H1 (cell line): ENCODE measurements at places on chromosomes 5 and 9.

GRCh38 chr5:137191179-137191578, 307.9 kb downstream of the SPOCK1 start:
- DNase-seq = no peak

DNA sequence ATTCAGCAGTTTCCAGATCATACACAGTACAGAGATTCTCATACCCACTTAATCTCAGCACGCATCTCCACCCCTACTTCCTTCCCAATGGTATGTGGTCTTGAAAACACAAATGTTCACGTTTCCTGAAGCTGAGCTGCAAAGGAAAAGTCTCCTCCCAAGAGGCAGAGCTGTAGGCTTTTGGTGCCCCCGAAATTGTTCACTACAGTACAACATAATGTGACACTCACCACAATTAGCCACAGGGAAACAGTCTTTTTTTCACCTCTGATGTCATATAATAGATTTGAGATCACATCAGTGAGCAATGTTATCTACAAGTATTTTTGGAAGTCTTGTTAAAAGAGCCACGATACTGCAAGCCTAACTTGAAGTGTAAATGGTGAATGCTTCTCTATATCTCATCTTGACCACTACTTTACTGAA, 40.2 kb downstream of the NFIB start:
- DNase-seq = no peak

DNA sequence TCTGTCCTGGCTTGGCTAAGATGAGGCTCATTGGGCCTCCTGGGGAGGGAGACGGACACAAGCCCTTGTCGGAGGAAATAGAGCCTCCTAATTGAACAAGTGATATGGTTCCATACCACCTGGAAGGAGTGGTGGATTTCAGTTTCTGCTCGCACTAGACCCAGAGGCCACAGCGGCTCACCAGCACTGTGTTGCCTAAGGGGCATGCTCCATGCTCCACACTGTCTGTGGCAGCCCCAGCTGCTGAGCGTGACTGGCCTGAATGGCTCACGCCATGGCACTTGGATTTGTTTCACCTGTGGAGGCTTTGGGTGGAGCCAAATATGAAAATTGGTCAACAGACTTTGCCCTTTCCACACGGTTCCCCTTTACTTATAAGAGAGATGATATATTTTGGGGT, 181.1 kb downstream of the HSPA4 start:
- DNase-seq = no peak

GRCh38 chr5:135377751-135378680, 21.0 kb downstream of the MACROH2A1 start:
- no peak for DNase-seq

DNA sequence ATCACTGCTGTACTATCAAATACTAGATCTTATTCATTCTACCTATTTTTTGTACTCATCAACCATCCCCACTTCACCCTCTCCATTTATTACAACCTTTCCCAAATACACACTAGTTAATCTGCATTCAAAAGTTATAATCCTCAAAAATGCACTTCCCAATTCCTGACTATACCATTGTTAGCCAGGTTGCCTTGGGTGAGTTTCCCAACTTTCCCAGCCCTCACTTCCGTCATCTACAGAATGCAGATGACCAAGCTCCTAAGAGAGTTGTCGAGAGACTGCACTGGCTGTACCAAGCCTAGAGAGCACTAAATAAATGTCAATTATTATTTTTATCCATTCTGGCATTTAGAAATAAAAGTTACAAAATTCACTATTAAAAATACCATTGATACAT, 11.5 kb downstream of the PLPP1 start:
- DNase-seq = no peak

DNA sequence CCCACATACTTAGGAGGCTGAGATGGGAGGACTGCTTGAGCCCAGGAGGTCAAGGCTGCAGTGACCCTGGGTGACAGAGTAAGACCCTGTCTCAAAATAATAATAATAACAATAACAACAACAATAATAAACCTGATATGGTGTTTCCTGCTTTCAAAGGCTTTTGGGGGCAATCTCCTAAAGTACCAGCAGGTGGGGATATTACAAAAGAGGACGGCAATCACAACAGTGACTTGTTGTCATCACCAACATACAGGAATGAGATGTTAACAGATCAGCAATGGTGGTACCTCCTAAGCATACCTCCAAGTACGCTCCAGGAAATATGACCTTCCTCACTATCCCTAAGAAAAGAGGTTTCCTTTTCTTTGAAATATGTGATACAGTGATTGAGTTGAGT, 91.1 kb upstream of the RNF180 start:
- no peak for DNase-seq

DNA sequence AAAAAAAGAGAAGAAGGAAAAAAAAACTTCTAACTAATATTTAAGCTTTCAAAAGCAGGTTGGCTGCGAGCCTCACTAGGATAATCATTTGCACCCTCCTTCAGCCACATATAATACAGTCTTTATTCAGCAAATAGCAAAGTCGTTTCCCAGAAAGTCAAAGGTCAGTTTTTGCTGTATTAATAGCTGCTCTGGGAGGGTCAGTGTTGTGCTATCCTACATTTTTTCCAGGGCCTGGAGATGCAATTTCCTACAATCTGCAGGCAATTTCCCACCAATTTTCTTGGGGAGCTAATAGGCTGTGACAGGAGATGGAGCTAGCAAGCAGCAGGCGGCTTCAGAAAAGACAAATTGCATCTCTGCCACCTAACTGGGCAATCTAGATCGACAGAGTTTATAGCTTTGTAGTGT, 136.8 kb downstream of the TLE1 start:
- no peak for DNase-seq

- DNase-seq = peak; percentile 17
Observed at GRCh38 chr9:77005216-77005615, 14.2 kb upstream of the FOXB2 start.

GRCh38 chr9:27192291-27192960, 83.4 kb downstream of the TEK start:
- DNase-seq = no peak

DNA sequence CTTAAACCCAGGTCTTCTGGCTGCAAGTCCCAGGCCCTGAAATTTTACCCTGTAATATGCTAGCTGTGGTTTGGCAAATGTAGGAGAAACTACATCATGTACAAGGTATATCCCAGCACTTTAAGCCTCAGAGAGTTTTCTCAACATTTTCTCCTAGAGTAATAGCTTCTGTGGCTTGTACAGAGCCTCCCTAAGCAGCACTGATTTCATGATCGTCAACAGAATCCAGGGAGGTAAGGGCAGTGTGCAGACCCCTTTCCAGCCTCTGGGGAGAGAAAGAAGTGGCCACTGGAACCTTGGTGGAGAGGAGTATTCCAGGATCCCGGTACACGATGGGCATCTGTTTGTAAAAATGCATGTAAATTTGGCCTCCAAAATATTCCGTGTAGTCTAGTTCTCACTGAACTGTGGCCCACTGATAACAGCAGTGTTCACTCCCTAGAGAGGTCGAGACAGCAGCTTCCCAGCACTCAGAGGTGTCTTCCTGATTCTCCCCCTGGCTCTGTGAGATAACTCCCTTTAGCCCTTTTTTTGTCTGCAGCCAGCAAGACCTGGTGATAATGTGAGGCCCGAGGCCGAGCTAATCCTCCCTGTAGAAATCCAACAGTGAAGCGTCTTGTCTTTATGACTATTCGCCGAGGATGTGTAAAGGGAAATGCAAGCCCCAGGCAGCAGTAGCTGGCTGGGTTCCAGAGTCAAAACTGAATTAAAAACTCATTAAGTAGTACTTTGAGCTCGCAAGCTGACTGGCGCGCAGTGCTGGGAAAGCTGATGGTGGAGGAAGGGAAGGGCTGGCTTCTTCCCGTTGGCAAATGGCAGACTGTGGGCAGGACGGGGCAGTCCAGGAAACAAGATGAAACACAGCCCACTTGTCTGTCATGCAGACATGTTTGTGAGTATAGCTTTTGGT, 59.0 kb downstream of the MAP1B start:
- no peak for DNase-seq

DNA sequence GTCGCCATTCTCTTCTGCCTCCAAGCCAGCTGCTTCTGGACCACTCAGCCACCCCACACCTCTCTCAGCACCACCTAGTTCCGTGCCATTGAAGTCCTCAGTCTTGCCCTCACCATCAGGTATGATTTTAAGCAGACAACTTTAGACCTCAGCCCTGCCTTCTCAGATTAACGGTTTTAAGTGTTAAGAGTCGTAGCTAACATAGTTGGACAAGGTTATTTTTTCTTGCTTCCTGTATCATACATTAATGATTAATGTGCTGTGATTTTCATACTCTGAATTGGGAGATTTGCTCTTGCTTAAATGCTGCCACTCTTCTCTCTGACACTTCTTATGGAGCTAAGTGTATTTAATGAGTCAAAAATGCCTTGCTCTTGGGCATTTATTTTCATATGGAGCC, 20.8 kb downstream of the NUP214 start:
- DNase-seq = no peak

DNA sequence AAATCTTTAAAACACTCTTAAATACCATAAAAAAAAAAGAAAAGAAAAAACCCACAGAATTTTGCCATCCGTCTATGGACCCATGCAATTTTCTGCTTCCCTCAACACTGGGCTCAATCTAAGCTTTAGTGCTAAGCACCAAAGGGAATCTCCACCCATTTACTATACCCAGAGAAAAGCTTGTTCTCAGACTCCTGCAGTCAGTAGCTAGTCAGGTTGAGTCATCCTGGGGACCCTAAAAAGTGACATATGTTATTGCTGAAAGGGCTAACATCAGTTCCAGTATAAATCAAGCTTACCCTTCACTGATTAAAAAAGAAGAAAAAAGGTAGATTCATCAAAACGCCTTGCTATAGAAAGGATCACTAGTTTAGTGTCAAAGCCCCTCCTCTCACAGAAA, 177.6 kb downstream of the MUSK start:
- DNase-seq = no peak

DNA sequence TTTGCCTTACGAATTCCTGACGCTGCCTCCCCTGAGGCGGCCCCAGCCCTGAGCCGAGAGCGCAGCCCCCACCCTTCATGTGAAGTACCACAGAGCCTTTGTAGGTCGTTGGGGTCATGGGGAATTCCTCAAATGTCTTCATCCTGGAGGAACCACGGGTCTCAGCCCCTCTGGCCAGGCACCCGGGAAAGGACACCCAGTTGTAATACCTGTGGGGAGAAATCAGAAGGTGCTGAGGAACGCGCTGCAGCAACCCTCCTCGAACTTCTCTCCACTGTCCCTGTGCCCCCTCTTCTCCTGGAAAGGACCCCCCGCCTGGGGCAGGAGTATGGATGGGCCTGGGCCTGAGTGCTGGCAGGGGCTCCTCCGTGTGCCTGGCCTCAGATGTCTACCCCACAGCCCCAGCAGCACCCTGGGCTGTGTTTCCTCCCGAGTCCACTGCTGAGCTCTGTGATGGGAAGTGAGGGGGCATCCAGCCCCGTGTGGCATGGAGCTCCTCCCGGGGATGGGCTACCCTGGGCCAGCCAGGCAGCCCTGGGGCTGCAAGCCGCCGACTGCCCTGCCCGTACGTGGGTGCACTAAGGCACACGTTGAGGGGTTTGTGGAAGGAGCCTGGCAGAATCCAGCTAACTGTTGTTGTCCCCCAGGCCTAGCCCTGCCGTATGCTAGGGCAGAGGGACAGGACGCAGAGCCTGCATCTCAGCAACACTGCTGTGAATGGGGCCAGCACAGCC, 18.7 kb upstream of the SCGB3A1 start:
- DNase-seq = no peak

GRCh38 chr9:130015353-130016019, 27.5 kb downstream of the FNBP1 start:
- no peak for DNase-seq

DNA sequence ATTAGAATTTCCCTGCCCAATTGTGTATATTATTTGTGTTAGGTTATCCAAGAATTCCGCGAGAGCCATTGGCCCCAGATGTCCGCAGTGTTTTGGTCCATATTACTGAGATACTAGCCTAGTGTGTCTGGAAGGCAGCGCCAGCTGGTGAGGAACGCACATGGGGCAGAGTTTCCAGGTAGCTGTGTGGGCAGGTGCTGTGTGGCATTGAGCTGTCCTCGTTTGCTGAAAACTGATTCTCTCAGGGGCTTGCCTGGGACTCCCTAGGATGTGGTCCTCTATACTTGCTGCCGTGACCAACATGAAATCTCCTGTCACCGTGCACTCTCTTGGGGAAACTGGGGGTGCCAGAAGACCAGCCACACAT, 288.7 kb downstream of the FANCC start:
- DNase-seq = no peak

GRCh38 chr5:9924614-9925013, 294.5 kb upstream of the TAS2R1 start:
- DNase-seq = no peak

- no peak for DNase-seq
Observed at GRCh38 chr5:41772056-41772455, 98.2 kb downstream of the OXCT1 start.

DNA sequence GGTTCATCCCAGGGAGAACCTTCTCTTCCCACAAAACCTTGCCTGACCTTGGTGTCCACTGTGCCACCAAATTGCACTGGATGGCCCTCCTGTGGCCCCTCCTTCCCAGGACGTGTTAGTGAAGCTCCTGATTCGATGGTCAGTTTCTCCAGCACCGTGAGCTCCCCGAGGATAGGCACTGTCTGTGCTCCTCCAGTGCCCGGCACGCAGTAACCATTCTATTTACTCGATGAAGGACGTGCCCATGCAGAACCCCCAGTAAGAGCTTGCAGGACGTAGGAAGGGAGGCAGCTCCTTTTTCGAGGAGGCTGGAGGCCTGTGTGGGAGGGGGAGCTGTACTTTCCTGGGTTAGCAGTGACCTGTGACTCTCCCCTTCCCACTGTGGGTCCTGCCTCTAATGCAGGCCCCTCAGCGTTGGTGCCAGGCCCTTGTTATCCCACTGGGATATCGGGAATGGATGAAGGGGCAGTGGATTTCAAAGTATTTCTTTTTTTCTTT, 39.6 kb downstream of the HABP4 start:
- no peak for DNase-seq

DNA sequence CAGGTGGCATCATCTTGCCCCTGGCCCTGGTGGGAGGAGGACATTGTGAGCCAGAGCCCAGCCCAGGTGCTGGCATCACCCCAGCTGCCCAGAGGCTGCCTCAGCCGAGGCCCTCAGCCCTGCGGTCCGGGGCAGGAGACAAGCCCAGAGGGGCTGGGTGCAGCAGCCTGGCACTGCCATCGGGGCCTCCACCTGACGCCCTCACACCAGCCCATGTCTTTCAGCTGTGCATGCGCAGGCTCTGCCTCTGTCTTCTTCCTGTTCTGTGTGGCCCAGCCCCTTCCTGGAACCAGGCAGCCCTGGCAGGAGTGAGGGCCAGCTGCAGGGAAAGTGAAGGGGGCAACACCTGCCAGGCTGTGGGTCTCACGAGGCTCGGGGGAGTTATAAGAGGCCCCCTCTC, 4.8 kb upstream of the CEL start:
- no peak for DNase-seq

DNA sequence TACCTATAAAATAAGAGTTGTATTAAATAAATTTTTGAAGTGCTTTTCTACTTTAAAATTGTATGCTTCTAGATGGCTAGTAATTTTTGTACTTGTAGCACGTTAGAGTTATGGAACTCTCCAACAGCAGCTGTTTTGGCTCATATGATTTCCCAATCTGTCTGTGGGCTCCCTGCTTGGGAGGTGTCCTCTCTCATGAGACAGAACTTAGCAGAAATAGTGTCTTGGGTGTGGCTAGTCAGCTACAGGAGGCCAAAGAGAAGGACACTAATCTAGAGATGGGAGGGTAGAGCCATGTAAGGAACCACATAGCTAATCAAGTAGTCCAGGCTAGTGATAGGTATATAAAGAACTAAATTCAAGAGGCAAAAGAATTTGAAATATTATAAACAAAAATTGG, 78.4 kb upstream of the DAB2 start:
- no peak for DNase-seq

GRCh38 chr5:91311168-91311696, 71.9 kb downstream of the ARRDC3 start:
- DNase-seq = no peak
